ENCODE measurements at places on chromosomes 11 and 22. TPM values are rescaled to one million over a fixed set of nuclear protein-coding genes. Genes with fewer than 3 reads are reported as not detected.

GRCh38 chr22:33467620-33468095, 409.5 kb upstream of the SYN3 start:
- no peak for DNase-seq

Gene SLC22A6
- total RNA-seq = not detected

DNA sequence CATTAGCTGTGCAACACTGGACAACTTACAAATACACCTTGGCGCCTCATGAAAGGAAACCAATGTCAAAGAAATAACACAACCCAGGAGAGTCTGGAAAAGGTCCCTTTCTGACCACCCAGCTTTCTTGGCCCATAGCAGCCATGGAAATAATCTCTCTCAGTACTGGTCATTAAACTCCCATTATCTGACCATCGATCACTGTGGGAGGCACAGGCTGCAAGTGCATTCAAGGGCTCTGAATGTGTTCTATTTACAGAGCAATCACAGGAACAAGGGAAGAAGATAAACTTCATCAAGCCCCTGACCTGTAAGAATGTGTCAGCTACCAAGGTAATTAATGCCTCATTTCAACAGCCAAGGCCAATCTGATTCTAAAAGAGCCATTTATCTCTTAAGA, 40.1 kb downstream of the CTSC start:
- DNase-seq = no peak

DNA sequence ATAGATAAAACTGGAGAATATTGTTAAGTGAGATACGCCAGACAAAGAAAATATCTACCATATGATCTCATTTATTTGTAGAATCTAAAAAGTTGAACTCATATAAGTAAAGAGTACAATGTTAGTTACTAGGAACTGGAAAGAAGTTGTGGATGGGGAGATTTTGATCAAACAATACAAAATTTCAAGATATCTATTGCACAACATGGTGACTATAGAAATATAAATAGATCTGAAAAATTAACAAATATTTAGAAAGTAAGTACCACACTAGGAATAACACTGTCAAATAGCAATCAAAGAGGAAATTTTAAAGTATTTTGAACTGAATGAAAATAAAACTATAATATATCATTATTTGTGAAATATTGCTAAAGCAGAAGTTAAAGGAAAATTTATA, 437.2 kb downstream of the AASDHPPT start:
- no peak for DNase-seq

Gene OR51B4
- total RNA-seq = 0.35 TPM

Gene HTR3B
- not detected for total RNA-seq

- no peak for DNase-seq
These were observed 16.2 kb upstream of the MUC5B start for GRCh38 chr11:1206391-1207271.

Gene PHF5A
- 65.1 TPM for total RNA-seq

DNA sequence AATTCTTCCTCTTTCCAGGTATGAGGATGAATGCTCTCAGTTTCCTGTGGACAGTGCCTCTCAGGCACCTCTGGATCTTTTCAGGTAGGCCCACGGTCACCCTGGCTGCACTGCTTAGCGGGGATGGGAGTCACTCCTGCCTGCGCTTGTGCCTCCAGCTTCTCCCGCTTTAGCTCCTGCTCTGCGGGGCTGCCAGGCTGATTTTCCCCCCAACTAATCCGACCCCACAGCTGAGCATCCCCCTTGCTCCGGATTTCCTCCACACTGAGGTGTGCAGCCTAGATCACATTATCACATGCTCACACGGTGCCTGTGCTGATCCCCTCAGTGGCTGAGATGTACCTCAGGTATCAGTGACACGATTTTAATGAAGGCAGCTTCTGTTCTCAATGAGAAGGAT, 879.1 kb downstream of the OPCML start:
- DNase-seq = no peak

GRCh38 chr11:114683007-114683406, 4.7 kb downstream of the NXPE2 start:
- DNase-seq = no peak

Gene NAV2
- 2.6 TPM for total RNA-seq

- no peak for DNase-seq
These were observed 14.6 kb downstream of the PLXNB2 start for GRCh38 chr22:50292643-50293440.

- DNase-seq = no peak
These were observed 90.4 kb upstream of the SLC25A18 start for GRCh38 chr22:17472932-17473331.

GRCh38 chr11:77819921-77820564, 479 bp downstream of the RSF1 start:
- DNase-seq = peak; percentile 42

- DNase-seq = peak; percentile 43
These were observed 60.9 kb downstream of the SCGB1A1 start for GRCh38 chr11:62479631-62480201.

- no peak for DNase-seq
These were observed 6.1 kb downstream of the IFITM10 start for GRCh38 chr11:1744137-1744886.

- DNase-seq = no peak
These were observed 33.2 kb downstream of the ACAT1 start for GRCh38 chr11:108154591-108154990.

Gene PARVG
- total RNA-seq = 25.3 TPM

DNA sequence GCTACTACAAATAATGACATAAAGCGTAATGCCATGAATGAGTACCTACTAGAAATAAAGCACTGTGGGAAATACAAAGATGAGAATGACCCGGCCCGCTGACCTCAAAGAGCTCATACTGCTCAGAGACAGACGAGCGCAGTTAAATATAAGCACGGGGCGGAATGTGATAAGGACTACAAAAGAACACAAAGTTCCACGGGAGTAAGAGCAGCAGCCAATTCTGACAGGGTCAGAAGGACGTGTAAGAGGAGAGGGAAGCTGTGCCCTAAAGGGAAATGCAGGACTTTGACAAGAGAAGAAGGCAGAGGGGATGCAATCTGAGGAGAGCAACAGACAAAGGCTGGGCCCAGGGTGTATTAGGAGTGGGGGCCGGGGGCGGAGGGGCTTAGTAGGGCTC, 314.6 kb downstream of the LARGE1 start:
- no peak for DNase-seq

DNA sequence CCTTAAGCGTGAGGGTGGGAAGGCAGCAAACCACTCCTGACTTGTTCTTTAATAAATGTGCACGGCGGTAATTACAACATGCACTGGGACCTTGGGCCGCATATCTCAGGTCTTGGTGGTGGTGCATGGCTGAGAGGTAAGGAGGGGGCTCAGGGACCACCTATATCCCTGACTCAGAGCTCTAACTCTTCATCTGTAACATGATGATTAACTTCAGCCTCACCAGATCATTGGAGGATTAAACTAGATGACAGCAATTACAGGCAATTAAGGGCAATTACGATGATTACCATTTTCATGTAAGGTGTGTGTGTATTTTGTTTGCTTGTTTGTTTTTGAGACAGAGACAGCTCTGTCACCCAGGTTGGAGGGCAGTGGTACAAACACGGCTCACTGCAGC, 45.0 kb downstream of the FBLN1 start:
- no peak for DNase-seq

DNA sequence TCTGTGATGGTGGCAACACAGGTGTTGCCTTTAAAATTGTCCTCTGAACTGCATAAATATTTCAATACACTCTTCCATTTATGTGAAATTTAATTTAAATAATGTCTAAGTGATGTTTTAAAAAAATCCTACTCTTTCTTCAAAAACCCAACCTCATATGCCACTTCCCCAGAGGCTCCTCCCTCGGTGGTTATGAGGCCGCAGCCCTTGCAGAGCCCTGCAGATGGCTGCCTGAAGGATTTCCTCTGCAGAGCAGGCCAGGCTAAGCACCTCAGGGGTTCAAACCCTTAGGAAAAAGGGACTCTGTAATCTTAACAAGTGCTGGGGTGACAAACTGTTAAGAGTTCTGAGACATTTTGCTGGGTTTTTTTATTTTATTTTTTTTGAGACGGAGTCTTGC, 25.2 kb downstream of the MORC2 start:
- DNase-seq = no peak

DNA sequence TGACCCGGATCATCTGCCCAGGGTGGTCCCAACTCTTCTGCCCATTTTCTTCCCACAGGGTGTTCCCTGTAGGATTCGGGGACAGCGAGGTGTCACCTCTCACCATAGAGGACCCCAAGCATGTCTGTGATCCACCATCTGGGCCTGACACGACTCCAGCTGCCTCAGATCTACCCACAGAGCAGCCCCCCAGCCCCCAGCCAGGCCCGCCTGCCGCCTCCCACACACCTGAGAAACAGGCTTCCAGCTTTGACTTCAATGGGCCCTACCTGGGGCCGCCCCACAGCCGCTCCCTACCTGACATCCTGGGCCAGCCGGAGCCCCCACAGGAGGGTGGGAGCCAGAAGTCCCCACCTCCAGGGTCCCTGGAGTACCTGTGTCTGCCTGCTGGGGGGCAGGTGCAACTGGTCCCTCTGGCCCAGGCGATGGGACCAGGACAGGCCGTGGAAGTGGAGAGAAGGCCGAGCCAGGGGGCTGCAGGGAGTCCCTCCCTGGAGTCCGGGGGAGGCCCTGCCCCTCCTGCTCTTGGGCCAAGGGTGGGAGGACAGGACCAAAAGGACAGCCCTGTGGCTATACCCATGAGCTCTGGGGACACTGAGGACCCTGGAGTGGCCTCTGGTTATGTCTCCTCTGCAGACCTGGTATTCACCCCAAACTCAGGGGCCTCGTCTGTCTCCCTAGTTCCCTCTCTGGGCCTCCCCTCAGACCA, 24.0 kb downstream of the CSF2RB start:
- DNase-seq = no peak

DNA sequence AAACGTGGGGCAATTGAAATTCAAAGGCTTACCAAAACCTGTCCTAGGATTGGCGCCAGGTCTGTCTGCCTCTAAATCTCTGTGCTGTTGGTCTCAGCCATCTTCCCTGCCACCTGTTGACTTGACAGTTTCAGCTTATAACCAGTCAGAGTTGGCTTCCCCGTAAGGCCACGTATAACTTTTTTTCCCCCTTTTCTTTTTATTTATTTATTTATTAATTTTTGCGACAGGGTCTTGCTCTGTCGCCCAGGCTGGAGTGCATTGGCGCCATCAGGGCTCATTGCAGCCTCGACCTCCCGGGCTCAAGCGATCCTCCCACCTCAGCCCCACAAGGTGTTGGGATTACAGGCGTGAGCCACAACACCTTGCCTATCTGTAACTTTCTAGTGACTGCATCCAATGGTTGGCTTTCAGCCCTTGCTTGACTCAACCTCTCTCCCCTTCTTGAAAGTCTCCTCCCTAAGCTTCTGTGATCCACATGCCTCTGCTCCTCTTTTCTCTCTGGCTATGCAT, 1.4 kb upstream of the SYVN1 start:
- DNase-seq = no peak

Gene NCAPH2
- 51.7 TPM for total RNA-seq

GRCh38 chr22:20191000-20191515, 40.2 kb upstream of the CCDC188 start:
- DNase-seq = no peak

DNA sequence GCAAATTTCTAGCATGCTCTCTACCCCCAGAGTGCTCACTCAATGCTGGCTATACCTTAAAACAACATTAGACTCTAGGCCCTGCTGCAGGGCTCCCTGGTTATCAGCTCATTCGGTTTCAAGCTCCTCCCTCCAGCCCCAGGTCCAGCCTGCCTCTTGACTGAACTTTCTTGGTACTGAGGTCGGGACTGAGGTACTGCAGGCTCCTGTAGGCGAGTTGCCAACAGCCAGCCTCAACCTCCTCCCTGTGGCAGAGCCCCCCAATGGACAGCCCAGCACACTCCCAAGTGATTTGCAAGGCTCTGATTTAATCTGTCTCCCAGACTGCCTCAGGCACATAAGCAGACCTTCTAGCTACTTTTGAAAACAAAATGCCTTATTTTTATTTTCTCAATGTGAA, 73.6 kb upstream of the EIF3M start:
- DNase-seq = no peak

- no peak for DNase-seq
These were observed 67.0 kb downstream of the BCL2L13 start for GRCh38 chr22:17705546-17705945.

DNA sequence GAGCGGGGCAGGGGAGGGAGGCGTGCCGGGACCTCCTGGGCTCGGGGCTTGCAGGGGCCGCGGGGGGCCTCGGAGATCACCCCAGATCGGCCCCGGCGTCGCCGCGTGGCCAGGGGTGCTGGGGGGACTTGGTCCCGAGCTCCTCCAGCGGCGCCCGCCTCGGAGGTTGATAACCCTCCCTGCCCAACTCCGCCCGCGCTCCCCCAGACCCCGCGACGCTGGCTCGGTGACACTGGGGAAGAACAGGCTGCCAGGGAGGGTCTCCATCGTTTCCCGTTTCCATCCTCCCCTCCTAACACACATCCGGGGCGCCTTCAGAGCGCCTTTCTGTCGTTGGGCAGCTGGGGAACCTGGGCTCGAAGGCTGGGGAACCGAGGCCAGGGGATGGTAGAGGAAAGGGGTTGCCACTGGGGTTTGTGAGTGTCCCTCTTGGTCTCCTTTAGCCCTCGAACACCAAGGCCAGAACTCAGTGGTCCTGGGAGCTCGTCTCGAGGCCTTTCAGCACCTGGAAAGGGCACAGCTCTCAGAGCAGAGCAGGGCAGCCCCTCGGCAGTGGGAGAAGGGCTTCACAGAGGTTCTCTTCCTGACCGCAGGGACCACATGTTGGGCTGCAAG, 431 bp downstream of the SLC37A2 start:
- no peak for DNase-seq

DNA sequence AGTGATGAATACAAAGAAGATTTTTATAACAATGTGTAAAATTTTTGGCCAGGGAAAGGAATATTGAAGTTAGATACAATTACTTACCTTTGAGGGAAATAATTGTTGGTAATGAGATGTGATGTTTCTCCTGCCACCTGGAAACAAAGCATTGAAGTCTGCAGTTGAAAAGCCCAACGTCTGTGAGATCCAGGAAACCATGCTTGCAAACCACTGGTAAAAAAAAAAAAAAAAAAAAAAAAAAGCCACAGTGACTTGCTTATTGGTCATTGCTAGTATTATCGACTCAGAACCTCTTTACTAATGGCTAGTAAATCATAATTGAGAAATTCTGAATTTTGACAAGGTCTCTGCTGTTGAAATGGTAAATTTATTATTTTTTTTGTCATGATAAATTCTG, 5.3 kb downstream of the BIRC3 start:
- DNase-seq = no peak

Gene MS4A6A
- 35.8 TPM for total RNA-seq

DNA sequence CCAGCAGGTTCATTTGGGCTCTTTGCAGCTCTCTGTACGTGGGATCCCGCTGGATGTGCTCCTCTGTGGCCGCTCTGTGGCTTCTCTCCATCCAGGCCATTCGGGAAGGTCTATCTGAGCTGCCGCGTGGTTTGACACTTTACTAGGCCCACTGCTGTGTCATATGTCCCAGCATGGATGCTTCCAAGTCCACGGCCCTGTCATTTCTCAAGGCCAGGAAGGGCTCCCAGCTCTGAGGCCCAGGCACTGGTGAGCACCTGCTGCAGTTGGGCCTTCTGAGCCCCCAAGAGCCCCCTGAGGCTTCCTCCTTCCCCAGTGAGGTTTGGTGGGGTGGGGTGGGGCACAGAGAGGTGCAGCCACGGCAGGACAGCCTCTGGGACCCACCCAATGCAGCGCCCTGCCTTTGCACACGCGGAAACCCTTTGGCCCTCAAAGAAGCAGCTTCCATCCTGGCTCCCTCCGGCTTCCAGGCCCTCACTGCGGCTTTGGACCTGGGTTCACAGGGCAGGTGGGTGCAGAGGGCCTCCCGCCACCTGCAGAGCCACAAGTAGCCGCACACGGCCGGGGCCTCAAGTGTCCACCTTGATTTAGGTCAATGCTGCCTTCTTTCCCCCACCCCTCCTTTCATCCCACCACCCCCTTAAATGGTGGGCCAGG, 44.5 kb upstream of the FGF3 start:
- no peak for DNase-seq

All from uterus (tissue), 4 donors.